ENCODE measurements at places on chromosomes 6 and 20.

DNA sequence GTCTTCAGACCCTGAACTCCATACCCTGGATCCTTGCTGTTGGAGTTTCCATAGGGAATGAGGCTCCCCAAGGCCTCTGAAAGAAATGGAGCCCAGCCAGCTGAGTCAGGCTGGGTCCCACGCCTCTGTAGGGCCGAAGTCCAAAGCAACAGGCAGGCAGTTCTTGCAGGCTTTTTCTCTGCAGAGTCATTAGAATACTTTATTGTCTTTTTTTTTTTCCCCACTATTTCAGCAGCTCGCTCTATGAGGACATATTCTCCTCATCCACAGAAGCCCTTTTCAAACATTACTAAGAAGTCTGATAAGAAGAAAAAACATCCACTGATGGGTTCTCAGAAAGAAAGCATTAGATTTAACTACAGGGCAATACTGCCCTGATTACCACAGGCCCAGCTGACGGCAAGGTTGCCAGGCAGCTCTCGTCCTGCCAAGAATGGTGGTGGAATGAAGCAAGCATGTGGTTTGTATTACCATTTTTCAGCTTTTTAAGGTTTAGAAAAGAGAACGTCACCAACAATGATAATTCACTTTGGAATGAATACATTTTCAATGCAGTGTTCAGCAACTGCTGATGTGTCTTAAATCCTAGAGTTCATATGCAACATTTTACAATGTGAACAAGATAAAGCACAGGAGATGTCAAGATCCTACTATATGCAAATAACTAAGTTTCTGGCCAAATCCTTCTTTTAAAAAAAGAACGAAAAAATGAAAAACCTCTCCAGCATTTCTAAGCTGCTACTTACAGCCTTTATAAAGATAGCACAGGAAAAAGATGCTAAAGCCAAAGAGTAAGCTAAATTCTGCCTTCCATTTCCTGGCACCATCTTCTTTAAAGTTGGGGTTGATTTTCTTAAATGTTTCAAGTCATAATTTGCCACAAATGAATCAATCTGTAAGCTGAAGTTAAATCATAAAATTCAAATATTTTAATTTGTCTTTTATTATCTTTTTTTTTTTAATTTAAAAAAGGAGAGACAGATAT, 223.6 kb upstream of the CITED2 start:
- DNase-seq: no peak

DNA sequence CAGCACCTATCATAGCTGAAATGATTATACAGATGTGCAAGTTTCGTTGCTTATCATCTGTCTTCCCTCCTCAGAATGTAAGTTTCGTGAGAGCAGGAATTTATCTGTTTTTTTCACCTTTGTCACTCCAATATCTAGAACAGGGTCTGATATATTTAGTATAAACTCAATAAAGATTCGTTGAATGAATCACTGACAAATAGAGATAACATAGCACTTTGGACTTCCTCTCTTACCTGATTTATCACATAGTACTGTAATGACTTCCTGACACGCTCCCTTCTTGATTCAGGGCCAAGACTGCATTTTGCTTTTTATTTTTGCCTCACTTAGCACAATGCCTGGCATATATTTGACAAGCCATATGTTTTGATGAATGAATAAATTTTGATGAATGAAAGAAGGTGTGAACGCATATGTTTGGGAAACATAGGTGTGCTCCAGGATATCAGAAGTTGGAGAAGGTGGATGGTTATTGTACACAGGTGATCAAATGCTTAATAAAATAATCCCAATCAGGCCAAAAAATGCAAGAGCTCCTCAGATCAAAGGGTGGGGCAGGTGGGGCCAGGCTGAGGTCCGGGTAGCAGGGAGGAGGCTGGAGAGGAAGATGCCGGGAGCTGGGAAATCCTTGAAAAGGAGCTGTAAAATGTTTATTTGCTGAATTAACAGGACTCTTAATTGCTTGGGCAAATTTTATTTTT, 33.0 kb downstream of the PIM1 start:
- no peak for DNase-seq

- no peak for DNase-seq
These were observed 256.4 kb downstream of the TMEM242 start for GRCh38 chr6:157066781-157067491.

GRCh38 chr20:50456452-50457324, 53.5 kb upstream of the PTPN1 start:
- no peak for DNase-seq

DNA sequence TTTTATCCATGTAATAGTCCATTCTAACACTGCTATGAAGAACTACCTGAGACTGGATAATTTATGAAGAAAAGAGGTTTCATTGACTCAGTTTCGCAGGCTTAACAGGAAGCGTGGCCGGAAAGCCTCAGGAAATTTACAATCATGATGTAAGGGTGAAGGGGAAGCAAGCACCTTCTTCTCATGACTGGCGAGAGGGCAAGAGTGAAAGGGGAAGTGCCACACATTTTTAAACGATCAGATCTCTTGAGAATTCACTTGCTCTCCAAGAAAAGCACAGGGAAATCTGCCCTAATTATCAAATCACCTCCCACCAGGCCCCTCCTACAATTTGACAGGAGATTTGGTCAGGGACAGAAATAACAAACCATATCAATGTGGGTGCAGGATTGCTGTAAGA, 859.7 kb downstream of the EPHA7 start:
- no peak for DNase-seq

DNA sequence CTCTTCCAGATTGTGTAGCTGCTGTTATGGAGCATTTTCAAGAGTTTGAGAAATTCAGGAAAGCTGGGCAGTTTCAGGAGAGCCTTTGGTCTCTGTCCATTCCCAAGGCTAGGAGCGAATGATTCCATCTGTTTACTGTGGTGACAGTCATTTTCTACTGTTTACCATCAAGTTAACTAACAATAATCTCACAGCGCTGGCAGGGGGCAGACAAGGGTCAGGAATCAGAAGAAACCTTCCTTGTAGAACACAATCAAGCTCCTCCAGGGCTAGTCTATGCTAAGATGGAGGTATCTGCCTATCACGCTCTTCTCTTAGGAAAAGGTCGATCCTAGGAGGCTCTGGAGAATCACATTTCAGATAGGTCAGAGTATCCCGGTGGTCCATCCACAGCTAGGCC, 293.9 kb downstream of the KIF16B start:
- no peak for DNase-seq

GRCh38 chr20:1478566-1478965, 11.9 kb upstream of the NSFL1C start:
- DNase-seq: no peak

- peak; percentile 1 for DNase-seq
These were observed 43.7 kb downstream of the DSTN start for GRCh38 chr20:17613328-17614175.

DNA sequence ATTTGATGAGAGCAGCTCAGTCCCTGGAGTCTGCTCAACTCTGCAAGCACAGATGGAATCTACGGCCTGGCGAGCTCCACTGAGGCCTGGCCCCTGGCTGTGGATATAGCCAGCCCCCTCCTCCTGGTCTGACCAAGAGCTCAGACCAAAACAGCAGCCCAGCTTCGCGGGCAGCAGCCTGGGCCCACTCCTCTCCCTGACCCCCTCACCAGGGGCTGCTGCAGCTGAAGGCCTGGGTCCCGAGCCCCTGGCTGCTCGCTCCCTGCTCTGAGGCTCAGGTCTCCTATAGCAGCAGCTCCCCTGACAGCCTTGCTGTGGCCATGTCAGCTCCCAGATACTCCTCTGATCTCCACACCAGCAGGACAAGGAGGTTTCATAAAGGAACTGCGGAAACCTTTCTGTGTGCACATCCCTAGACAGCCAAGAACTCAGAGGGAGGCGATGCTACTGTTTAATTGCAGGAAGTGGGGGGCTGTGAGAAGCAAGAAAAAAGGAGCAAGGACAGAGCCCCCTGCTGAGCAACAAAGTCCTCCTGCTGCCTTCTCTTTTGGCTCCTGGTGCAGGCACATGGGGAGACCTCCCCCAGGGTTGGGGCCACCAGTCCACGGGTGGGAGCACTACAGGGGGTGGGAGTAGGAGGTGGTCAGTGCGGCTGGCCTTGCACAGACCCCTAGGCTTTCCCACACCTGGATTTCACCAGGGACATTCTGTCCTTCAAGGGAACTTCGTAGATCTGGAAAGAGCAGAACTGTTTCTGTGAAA, 38.7 kb upstream of the CST5 start:
- no peak for DNase-seq

GRCh38 chr6:81820980-81821379, 68.5 kb upstream of the TENT5A start:
- DNase-seq: no peak

DNA sequence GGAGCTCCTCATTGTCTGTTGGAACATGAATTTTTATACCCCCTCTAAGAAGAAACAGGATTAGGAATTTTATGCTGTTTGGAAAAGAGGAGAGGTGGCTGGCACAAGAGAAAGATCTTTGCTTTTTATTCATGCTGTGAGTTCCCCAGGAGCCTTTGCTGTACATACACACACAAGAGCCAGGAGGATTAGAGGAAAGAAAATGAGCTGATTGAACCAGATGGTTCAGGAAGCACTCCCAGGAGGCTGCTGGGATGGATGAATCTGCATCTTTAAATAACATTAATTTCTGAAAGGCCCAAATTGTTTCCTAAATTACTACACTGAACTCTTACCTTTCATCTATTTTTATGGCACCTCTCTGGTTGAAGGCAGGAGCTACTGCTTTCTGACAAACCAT, 20.1 kb upstream of the TCP11 start:
- DNase-seq: no peak

DNA sequence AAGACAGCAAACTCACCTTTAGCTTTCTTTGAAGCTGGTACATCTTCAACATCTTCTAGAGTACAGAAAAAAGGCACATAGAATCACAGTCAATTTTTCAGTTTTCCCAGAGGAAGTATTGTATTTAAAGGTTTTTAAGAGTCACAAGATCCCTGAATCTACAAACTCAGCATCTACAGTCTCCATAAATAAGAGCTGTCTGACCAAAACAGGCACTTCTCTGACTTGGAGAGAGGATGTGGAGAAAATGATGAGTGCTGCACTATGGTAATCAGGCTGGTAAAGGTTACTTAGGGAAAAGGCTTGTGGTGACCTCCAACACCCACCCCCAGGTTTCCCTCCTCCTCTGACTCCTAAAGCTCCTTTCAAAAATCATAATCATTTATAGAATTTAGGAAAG, 228.0 kb downstream of the CLVS2 start:
- no peak for DNase-seq

DNA sequence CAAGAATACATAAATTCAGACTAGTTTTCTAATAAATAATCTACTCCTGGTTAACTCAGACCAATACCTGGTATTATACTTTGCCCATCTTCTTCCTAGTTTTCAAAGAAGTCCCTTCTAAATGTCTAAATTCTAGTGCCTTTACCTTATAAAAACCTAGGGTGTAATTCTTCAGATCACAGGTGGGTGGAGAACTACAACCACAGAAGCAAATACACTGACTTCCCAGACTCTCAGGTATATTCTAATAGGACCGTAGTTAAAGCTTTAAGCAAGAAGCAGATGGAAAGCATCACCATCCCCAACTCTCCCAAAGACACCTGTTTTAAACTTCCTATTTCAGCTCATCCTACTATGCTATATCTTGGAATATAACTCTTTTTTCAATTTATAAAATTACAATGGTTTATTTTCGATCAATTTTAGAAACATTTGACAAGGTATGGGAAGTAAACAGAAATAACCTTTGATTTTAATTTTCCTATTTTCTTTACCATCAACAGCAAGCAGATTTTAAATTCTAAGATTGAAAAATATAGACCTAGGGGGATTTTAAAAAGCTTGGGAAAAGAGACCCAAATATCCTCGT, 15.8 kb downstream of the MAN1A1 start:
- no peak for DNase-seq

DNA sequence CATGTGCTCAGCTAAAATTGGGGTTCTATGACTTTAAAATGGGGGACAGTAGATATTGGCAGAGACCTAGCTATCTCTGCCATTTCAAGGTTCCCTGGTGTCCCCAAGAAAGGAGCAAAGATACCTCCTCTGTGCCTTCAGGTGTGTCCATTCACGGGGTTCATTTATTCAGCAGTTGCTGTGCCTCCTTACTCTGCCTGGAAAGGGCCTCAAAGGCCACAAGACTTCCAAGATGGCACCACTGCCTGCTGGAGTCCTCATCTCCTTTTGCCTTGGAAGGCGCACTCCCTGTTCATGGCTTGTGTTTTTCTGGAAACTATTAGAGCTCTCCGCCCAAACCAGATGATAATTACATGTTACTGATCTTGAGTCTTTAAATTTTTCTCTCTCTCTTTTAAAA, 3.9 kb upstream of the ZBP1 start:
- DNase-seq: no peak

- no peak for DNase-seq
These were observed 39.0 kb upstream of the ASCC3 start for GRCh38 chr6:100920028-100920605.

DNA sequence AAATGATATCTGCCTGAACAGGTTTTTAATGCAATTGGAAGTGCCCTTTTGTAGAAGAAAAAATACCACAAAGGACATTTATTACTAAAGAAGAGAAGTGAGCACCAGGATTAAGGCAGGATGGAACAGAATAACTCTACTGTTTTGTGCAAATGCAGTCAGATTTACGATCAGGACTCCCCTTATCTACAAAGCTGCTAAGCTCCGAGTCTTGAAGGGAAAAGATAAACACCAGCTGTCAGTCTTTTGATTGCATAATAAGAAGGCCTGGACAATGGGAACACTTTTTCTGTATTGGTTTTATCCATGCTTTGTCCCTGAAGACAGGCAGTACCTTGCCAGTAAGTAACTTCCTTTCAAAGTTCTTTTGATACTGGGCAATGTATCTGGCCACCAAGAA, 797.9 kb upstream of the SLC35B3 start:
- DNase-seq: no peak

DNA sequence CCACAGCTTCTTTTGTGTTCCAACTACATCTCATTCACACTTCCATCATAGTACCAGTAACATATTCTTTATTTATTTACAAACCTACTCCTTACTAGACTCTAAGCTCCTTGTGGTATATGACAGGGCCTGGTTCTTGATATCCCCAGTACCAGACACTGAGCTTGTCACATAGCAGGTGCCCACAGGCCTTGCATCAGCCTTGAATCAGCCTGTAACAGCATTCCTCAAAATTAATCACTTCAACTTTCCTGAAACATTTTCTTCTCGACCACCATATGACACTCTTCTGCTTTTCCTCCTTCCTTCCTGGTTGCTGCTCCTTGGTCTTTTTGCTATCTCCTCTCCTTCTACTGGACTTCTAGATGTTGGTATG, 24.7 kb upstream of the SRPK1 start:
- DNase-seq: no peak

DNA sequence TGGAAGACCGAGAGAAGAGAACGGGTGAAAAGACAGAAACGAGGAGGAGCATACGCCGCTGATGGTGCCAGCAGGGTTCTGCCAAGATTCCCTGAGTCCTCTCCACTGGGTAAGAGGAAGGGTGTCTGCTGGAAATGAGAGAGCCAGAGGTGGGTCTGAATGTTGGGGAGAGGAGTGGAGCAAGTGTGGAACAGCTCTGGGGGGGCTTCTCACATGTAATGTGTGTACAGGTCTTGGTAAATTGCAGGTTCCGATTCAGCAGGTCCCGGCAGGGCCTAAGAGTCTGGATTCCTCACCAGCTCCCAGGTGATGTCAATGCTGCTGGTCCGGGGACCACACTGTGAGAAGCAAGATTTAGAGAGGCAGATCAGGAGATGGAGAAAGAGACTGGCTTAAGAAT, 1.5 kb upstream of the EBF4 start:
- DNase-seq: no peak
